ENCODE measurements at places on chromosomes 5 and 9.

GRCh38 chr9:137478962-137479861 lies 20.1 kb upstream of the NSMF start:
- DNase-seq = no peak

- DNase-seq = no peak
Observed at GRCh38 chr9:126432659-126433058, 106.0 kb downstream of the MVB12B start.

DNA sequence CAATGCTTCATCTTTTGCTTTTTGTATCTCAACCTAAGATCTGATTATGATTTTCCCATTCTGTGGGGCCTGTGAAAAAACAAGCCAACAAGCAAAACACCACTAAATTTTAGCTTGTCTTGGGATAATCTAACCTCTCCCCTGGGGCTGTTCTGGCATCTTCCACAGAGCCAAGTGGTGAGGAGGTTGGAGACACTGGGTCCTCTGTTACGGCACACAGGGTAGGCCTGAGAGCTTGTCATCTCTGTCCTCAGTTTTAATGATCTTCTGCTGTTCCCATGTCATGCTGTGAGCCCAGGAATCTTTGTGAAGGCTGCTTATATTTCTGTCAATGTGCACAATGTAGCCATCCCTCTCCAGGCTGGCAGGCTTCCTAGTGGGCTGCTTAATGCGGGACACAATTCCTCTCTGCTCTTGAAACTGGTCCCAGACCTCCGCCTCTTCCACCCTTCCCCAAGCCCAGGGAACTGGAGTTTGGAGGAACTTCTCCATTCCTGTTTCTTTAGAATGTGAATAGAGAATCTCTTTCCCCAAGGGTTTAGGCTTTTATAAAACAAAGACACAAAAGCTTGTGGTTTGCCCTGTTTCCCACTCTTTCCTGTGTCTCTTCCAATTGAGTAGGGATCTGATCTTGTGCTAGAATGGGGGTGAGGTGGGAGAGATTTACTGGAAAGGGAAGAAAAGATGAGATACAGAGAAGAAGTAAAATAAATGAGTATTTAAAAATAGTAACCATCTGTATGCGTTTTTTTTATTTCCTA lies 30.9 kb upstream of the SEMA6A start:
- DNase-seq = no peak

GRCh38 chr5:102627315-102627714 lies 127.8 kb upstream of the PAM start:
- DNase-seq = no peak

Measured in stimulated activated CD8-positive, alpha-beta memory T cell treated with anti-CD3 and anti-CD28 coated beads, Interleukin-4, amount 100 ng/mL, for 4 hours (primary cell).